Suprapubic skin (tissue), 4 donors: ENCODE measurements at places on chromosomes 5 and 9. TPM values are rescaled to one million over a fixed set of nuclear protein-coding genes. Genes with fewer than 3 reads are reported as not detected.

HACD4 gene
- 4.1 TPM for total RNA-seq

GRCh38 chr5:42520957-42521356, 97.7 kb downstream of the GHR start:
- DNase-seq: no peak

DNA sequence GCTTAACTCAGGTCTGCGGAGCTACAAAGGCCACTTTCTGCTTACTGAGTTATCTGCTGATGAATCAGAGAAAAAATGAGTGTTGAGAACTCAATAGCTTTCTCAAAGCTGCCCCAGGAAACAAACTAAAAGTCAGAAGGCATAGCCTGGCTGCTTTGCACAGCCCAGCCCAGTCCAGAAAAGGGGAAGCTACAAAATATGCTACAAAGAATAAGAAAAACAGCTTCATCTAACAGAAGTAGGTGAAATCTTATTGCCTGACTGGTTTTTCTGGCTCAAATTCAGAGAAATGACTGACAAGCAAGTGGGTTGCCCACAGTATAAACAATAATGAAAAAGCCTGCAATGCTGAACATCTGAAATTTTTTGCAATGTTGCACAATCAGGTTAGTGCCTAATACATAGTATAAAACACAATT, 156.2 kb downstream of the PPP2R2B start:
- DNase-seq: no peak

DNA sequence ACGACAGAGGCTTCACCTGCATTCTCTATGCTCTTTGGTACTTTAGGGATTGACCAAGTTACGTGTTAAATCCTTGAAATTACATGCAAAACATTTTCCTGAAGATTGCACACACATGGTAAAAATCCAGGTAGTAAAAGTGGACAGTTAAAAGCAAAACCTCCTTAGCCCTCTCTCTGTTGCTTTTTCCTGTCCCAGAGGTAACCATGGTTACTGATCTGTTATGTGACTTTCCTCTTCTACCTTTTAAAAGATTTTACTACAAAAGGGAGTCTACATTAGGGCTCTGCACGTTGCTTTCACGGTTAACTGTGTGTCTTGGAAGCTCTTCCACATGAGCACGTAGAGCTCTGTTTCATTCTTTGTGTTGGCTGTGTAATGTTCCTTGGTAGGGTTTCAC, 97.0 kb downstream of the PPARGC1B start:
- DNase-seq: no peak

GRCh38 chr5:10689391-10690081, 71.5 kb downstream of the DAP start:
- DNase-seq: no peak
